ENCODE measurements at places on chromosomes 7 and 10. TPM values are rescaled to one million over a fixed set of nuclear protein-coding genes. Genes with fewer than 3 reads are reported as not detected.

GRCh38 chr7:123423622-123424021, 110.8 kb downstream of the IQUB start:
- DNase-seq: no peak

DNA sequence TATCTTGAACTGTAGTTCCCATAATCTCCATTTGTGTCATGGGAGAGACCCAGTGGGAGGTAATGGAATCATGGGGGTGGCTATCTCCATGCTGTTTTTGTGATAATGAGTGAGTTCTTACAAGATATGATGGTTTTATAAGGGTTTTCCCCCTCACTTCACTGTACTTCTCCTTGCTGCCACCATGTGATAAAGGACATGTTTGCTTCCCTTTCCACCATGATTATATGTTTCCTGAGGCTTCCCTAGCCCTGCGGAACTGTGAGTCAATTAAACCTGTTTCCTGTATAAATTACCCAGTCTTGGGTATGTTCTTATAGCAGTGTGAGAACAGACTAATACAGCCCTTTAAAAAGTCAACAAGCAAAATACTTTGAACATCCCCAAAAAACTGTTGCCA, 427.7 kb downstream of the HTR7 start:
- no peak for DNase-seq

GRCh38 chr10:122424059-122424458, 30.4 kb upstream of the ARMS2 start:
- no peak for DNase-seq

DNA sequence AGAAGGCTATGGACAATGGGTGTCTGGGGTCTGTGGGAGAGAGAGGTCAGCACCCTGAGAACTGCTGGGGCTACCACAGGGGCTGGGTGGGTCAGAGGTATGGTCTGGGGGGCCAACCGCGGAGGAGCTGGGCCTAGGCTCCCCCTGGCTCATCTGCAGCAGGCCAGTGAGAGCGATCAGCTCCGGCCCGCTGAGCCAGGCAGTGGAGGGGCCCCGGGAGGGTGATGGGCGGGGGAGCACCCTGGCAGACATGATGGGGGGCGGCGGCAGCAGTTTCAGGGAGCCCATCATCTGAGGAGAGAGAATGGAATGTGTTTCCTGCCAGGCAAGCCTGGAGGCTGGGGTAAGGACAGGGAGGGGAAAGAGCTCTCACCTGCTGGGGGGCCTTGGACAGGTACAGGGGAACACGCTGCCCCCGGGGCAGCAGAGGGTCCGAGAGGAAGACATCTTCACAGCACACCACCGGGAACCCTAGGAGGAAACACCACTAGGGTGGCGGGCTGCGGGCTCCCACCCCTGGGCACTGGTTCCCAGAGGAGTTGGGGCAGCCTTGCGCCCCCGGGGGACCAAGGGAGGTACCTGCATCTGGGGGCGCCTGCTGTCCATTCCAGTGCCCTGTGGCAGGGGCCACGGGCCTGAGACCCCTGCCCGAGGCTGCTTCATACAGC, 1.3 kb downstream of the SAP25 start:
- no peak for DNase-seq

IL2RA gene
- not detected for total RNA-seq

GPR26 gene
- total RNA-seq: not detected

- no peak for DNase-seq
Measured at GRCh38 chr10:75624638-75625037, 193.2 kb downstream of the LRMDA start.

Data from HFFc6 (cell line).